ENCODE measurements at places on chromosomes 4 and X.

DNA sequence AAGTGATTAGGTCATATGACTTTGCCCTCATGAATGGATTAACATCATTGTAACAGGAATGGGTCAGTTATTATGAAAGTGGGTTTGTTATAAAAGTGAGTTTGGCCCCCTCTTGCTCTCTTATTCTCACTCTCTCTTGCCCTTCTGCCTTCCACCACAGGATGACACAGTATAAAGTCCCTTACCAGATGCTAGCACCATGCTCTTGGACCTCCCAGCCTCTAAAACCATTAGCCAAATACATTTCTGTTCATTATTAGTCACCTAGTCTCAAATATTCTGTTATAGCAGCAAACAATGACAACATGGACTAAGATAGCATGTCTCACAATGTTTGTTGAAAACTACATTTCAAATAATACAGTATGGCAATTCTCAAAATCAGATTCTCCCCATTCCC is 59.7 kb downstream of the RWDD4 start:
- no peak for DNase-seq

GRCh38 chr4:94488670-94489069 is 36.9 kb downstream of the PDLIM5 start:
- DNase-seq, result no peak

DNA sequence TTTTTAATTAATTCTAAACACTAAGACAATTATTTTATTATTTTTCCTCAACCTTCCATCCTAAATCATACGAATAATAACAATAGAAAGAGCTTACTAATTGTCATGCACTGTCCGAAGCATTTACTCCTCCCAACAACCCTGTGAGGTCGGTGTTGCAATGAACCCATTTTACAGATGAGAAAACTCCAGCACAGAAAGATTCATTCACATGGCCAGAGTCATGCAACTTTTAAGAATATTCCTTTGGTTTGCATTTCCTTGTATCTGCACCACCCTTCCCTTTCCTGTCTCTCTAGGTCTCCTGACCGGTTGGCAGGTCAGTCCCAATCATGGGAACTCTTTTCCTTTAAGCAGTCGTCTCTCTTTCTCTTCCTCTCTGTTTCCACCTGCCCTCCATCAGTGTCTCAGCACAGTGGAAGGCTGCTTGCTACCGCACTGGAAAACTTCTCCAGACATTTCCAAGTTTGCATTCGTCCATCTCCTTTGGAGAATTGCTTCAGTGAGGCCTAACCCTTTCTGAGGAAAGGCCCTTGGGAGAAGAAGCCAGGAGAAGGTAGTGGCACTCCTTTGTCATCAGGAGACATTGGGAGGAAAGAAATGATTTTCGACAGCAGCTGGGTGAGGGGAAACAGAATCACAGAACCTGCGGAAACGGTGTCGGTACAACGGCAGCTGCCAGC is 1.9 kb upstream of the TMSB4X start:
- no peak for DNase-seq

GRCh38 chr4:154610582-154610981 is 1.9 kb downstream of the FGG start:
- no peak for DNase-seq

DNA sequence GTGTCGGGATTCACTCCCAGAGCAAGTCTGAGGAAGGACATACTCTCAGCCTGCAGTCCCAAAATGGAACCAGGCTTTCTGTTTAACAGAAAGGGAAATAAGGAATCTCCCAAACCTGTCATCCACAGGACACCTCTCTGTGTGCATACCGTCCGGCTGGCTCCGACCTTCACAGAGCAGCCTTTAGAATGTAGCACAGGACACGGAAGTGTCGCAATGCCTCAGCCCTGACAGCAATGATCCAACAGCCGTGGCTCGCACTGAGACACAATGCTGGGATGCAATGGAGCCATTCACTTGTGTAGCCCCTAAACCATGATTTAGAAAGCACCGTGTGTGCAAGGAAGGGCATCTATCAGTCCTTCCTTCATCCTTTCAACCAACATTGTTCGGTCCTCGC is 15.5 kb upstream of the HELT start:
- no peak for DNase-seq

DNA sequence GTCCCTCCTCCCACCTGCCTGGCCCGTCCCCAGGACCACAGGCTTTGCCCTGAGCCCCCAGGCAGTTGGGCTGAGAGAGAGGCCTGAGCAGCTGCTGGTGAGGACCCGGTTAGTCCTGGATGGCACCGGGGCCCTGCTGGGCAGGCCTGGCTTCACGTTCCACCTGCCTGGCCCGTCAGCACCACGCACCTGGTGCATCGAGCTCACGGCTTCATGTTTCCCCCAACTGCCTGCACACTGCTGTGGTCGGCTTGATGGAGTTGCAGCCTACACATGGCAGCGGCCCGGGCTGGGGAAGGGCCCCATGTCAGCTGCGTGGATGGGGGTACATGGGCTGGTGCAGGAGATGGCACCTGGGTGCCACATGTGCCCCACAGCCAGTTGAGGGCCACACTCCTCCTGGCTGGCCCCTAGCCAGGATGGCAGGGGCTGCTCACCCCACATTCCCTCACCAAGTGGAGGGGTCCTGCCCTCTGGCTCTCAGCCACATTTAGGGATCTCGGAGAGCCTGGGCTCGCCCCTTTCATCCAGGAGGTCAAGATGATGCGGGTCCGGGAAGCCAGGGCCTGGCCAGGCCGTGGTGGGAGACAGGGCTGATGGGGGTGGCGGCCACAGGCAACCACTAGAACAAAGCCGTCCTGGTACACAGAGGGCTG is 28.5 kb downstream of the NKX1-1 start:
- no peak for DNase-seq

GRCh38 chr4:147597561-147597960 is 19.6 kb upstream of the TMEM184C start:
- no peak for DNase-seq

GRCh38 chrX:149365552-149365951 is 139.6 kb downstream of the IDS start:
- no peak for DNase-seq
